Activated CD4-positive, alpha-beta T cell treated with anti-CD3 and anti-CD28 coated beads for 4 hours (primary cell): ENCODE measurements at places on chromosomes 1 and 21.

DNA sequence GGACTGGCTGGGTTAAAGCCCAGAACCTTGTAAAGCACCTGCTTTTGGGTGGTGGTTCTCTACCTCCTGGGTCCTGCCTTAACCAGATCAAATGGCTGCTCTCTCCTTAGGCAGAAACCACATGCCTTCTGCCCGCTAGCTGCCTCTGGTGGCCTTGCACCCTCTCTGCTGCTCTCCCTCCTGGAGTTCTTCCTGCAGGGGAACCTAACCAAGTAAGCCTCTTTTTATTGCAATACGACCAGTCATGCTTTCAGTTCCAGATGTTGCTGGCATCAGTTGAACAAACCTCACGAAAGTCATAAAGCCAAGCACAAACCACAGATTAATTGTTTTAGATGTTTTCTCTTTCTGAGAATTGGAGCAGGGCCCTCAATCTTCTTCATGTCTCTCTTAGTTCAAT is 118.9 kb downstream of the GDAP2 start:
- no peak for DNase-seq

DNA sequence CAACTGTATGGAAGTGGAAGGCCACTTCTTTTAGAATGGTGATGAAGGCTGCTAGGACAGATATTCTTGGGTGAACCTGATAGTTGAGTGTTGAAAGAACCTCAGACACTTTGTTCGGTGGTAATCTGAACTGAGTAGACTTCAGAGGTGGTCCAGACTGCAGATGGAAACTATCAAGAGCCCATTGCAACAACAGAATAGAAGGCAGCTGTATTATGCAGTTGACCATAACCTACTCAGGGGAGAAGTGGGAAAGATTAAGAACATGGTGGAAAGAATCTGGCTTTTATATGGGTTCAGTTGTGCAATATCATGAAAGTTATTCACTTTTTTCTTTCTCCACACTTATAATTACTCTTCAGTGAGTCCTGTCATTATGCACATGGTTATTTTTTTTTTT is 194.0 kb downstream of the KCNK2 start:
- DNase-seq = no peak

- no peak for DNase-seq
These were observed 1.9 kb upstream of the TPM3 start for GRCh38 chr1:154193821-154194220.

- no peak for DNase-seq
These were observed 621.5 kb upstream of the ADGRL2 start for GRCh38 chr1:81179242-81179641.

DNA sequence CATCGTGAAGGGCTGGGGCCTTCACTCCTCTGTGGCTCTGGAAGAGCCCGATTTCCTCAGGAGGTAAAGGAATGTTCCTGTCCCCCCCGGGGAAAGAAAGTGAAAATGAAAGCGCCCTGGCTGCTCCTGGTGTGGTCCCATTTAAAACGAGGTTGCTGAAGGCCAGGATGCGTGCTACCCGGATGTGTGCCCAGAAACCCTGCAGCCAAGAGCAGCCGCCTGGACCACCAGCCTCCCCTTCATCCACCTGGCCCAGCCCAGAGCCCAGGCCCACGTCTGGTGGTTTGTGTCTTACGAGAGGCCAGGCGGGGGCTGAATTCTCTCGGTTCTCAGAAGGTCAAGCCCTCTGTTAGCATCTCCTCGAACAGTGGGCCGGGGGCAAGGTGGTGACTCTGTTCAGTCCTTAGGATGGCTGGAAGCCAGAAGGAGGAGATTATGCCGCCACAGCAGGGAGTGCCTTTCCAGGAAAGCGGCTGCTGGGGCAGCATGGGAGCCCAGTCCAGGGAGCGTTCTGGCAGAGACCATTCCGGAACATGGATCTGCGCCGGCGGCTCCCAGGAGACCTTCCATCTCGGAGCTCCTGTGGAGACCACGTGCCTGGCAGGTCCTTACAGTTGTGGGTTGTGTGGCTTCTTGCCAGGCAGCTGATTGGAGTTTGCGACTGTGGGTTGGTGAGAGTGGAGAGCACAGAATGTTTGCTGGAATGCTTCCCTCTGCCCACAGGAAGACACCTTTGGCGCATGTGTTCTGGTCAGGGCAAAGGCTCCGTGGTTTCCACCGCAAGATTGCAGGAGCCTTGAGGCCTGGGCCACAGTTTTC is 1.4 kb downstream of the GUK1 start:
- no peak for DNase-seq

DNA sequence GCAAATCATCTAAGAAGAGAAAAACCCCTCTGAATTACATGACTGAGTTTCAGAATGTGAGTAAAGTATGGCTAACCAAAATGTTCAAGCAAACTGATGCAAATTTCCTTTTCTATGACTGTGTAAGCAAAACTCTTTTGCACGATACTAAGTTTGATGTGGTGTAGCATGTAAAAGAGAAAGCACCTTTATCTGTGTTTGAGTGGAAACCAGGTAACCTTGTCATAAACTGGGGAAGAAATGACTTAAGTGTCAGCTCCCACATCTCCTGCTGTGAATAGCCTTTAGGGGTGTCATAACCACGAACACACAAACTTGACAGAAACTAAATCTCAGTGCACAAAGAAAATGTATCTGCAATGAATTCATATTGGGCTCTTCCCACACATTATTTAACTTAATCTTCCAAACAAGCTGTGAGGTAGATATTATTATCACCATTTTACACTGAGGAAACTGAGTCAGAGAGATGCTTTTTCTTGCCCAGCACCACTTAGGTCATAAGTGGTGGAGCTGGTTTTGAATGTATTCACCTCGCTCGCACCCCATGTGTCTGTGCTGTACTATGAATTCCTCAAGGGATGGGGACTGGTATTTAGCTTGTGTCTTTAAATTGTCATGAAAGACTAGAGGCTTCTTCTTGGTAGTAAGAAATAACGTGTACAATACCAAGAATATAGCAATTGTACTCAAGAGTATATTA is 32.9 kb upstream of the IL12RB2 start:
- DNase-seq = no peak

DNA sequence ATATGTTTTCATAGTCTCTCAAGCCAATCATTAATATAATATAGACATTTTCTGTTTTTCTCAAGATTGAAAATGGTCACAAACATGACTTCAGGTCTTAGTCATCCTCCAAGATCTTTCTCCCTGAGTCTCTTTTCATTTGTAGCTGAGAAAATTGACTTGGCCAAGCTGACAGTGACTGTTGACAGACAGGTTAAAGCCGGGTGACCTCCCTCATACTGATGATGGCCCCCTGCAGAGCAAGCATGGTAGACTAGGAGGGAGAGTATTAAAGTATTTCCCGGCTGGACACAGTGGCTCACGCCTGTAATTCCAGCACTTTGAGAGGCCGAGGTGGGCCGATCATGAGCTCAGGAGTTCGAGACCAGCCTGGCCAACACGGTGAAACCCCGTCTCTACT is 6.8 kb upstream of the KIAA1614 start:
- DNase-seq = no peak

DNA sequence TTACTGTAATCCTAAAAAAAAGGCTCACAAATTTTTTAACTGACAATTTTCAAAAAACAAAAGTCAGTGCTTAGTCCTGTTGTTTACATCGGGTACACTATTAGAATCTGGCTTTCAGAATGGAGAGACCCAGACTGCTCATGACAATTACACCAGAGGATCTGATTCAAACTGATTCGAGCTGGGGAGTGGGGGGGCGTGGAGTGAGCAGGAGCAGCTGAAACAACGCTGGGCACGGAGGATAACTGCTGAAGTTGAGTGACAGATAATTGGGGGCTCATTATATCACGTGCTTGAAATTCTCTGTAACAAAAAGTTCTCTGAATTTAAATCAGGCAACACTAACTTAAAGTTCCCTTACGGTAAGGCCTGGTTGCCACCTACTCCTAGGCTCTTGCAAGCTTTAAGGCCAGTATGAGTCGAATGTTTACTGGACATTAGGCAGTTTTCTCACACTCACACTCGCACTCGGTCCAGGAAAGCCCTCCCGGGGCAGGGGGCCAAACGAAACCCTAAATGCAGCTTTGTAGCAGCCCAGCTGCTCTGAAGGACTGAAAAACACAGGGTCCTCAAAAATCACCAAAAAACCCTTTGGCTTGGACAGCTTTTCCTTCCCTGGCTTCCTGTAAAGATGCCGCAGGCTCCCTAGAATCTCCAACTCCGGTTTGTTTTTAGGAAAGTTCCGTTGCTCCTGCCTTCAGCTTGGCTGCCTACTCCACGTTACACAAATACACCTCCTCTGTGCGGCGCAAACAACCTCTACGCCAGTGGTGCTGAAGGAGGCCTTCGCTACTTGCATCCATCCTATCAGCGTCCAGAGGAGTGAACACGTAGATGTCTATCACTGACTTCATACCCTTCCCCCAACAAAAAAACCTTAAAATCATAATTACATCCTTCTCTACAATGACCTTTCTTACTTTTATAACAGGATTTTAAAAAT is 42.9 kb downstream of the CAPZB start:
- DNase-seq = no peak

GRCh38 chr1:199453723-199454122 is 573.8 kb upstream of the NR5A2 start:
- DNase-seq = no peak

GRCh38 chr1:81388435-81388834 is 412.3 kb upstream of the ADGRL2 start:
- no peak for DNase-seq

GRCh38 chr21:38495696-38496095 is 2.6 kb downstream of the ERG start:
- no peak for DNase-seq
